ENCODE measurements at places on chromosomes 7 and 10.

DNA sequence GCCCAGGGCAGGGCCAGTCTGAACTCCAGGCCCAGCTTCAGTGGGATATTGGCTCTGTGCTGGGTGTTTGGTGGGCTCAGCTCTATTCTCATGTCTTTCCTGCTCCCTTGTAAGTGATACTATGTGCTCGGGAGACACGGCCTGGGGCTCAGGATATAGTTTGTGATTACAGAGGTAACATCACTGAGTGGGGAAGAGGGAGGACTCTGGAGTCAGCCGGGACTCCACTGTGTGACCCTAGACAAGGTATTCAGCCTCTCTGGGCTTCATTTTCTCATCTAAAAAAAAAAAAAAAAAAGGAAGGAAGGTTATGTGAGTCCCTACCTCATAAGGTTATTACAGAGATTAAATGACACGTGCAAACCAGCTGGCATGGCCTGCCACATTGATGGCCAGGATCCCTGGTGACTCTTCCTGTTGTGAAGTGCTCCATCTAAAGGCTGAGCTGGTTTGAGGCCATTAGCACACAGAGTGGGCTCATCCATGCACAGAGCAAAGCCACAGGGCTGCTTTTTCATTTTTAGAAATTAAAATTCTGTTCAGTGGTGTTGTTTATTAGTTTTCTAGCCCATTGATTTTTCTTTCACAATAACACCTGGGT lies 15.7 kb downstream of the SLC13A4 start:
- peak; percentile 38 for DNase-seq

DNA sequence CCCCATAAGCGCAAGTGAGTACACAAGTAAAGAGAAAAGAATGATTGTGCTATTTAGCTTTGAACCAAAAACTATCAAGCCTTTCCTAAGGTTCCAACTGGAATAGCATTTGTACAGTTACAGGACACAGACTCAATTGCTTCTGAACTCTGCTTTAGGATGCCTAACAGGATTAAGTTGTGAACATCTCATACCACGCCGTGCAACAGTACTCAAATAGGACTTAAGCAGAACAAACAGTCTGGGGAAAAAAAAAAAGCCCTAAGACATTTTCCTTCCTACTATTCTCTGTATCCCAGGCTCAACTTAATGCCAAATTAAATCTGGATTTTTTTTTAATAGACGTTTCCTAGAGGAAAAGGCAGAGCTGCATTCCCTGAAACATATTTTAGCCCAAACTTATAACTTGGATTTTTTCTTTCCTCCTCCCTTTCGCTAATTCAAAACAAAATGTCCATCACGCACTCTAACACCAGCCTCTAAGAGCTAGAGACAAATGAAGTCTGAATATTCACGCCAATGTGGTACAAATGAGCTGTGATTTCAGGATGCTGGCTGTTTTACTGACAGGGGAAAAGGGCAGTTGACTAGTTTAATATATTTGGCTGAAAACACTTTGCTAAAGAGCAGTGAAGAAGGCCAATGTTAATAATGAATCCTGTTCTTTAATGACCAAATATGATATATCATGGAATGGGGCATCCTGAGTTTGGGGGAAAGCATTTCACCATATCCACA lies 68.6 kb downstream of the CALD1 start:
- no peak for DNase-seq

GRCh38 chr7:17103984-17104383 lies 194.5 kb upstream of the AHR start:
- no peak for DNase-seq

DNA sequence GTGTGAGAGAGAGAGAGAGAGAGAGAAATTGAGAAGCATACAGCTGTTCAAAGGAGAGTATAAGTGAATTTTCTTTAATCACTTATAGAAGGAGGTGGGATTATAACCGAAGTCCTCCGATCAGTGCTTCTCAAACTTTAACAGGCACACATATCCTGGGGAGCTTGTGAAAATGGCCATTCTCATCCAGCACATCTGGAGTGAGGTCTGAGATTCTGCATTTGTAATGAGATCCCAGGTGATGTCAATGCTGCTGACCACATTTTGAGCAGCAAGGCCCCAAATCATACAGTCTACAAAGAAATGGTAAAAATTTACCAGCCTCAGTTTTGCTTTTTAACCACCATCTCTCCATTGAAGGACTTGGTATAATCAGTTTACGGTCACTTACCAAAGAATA lies 219.0 kb downstream of the PTEN start:
- no peak for DNase-seq

DNA sequence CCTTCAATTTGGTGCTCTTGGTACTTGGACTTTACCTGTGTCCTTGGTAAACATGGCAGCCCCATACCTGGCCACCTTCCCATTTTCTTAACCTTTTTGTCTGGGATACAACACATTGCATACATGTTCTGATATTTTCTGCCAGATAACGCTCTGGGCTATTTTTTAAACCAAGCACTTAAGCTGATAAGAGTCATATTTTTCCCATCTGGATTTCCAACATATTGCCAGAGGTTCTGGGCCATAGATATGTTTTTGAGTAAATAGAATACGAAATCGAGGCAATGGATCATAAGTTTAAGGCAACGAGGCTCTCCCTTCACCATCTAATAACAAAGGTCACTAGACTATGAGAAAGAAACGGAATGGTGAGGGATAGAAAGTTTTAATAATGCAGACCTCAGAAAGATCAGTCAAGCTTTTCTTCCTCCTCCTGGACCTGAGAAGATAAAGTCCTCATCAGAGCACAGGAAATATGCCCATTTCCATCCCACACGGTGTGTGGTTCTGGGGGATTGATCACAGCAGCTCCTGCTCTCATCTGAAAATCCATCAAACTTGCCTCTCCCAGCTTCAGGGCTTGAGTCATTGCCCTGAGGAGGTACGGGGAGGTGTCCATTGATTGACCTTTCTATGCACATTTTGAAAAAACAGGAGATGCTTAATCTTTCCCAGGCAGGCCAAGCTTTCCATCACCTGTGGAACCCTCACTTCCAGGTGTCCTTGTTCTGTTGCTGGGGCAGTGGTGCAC lies 257.2 kb downstream of the GFRA1 start:
- DNase-seq, result no peak

GRCh38 chr10:114033566-114033965 lies 10.1 kb upstream of the ADRB1 start:
- DNase-seq, result no peak

- DNase-seq, result no peak
Measured at GRCh38 chr7:108136191-108136688, 6.1 kb upstream of the LAMB4 start.

DNA sequence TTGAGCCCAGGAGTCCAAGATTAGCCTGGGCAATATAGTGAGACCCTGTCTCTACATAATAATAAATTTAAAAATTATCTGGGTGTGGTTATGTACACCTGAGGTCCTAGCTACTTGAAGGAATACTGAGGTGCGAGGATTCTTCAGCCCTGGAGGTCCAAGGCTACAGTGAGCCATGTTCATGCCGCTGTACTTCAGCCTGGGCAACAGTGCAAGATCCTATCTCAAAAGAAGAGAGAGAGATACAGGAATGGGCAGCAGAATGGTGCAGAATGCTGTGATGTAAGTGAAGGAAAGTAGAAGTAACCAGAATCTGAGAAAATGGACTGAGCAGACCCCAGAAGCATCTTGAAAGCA lies 62.7 kb upstream of the EXOC4 start:
- no peak for DNase-seq

DNA sequence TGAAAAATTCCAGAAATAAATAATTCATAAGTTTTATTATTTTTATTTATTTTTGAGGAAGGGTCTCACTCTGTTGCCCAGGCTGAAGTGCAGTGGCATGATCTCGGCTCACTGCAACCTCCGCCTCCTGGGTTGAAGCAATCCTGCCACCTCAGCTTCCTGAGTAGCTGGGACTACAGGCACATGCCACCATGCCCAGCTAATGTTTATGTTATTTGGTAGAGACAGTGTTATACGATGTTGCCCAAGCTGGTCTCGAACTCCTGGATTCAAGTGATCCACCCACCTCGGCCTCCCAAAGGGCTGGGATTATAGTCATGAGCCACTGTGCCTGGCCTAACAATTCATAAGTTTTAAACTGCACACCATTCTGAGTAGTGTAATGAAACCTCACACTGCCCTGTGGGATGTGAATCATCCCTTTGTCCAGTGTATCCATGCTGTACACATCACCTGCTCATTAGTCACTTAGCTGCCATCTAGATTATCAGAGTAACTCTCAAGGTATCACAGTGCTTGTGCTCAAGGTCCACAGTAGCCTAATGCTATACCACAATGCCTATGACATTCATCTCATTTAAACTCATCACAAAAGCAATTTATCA lies 17.9 kb downstream of the RTKN2 start:
- DNase-seq, result peak; percentile 83

DNA sequence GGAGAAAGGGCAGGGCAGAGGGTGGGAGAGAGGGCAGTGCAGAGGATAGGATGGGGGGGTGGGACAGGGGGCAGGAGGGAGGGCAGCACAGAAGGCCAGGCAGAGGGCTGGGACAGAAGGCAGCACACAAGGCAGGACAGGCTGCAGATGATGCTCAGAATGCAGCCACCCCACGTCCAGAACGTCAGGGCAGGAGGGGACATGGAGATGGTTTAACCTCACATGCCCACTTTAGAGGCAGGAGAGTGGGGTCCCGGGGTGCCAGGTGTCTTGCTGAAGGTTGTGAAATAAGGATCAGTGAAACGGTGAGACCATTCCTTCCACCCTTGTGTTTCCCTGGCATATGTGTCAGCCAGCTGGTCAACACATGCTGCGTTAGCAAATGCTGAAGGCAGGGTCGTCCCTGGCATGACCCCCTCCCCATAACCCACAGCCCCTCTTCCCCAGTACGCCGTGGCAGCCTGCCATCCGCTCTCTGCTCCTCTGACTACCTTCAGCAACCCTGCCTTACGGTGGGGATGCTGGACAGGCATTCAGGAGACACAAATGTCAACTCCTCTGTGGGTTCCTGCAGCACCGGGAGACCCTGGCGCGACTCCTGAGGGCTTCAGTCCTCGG lies 592.1 kb downstream of the DNAJB6 start:
- no peak for DNase-seq

DNA sequence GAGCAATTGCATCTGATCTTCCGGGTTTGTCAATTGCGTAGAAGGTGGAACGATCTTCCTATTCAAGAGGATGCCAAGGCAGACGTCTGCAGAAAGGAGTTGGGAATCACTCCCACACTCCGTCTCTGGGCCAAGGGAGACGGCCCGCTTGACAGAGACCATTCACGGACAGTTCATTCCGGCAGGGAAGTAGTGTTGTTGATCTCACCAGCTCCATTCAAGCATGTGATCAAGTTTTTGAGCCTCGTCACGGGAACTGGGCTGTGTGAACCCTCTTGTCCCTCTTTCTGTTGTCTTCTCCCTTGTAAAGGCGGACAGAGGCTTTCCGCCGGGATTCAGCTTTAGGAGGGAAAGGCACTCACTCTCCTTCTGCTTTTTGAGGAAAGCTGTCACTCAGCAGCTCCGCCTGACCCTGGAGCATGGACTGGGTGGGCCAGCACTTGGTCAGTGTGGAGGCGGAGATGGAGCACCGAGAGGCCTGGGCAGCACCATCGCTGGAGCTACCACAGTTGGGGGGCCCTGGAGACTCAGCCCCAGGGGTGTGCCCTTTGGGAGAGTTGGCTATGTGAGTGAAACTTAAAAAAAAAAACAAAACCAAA lies 44.9 kb downstream of the SPDYE5 start:
- DNase-seq, result no peak

Measured in RPMI7951 (cell line).